Left ventricle myocardium inferior (tissue), 1 donor: ENCODE measurements at places on chromosomes 12 and 14. TPM values are rescaled to one million over a fixed set of nuclear protein-coding genes. Genes with fewer than 3 reads are reported as not detected.

- no peak for DNase-seq
Observed at GRCh38 chr14:70755655-70756054, 53.7 kb downstream of the MAP3K9 start.

DNA sequence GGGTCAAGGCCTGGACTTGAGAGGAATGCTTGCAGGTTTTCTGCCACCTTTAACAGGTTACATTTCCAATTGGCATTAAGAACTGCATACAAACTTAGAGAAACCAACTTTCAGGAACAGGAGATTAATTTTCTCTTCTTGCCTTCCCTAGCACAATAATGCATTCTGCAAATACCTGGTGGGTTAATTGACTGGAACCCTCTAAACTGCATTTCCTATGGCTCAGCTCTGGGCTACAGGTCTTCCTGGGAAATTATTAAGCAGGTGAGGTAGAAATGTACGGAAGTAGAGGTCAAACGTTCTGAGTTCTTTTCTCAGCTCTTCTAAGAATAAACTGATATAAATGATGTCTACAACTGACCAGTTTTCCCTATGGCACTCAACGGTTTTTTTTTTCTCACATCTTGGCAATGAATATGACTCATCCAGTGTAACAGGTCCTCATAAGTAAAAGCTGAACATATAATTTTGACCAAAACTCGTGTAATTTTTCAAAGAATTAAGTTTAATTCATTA, 144.9 kb upstream of the PELI2 start:
- DNase-seq = no peak

- DNase-seq = no peak
Observed at GRCh38 chr12:101414533-101415119, 7.1 kb upstream of the ARL1 start.

- no peak for DNase-seq
Observed at GRCh38 chr12:103836345-103836744, 4.7 kb downstream of the NT5DC3 start.

- no peak for DNase-seq
Observed at GRCh38 chr14:64654246-64654900, 49.9 kb upstream of the PLEKHG3 start.

DNA sequence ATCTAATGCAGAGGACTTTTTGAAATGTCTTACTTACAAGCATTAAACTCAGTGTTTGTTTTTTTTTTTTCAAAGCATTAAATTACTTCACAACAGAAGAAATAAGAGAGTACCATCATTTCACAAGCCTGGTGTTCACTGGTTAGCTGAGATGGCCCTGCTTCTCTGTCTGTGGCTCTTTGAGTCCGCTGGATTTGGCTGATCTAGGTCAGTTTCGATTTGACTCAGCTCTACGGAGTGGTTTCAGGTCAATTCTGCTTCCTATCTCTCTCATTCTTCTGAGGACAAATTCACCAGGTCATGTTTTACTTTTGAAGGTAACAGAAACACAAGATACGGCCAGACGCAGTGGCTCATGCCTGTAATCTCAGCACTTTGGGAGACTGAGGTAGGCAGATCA, 1066.1 kb downstream of the FLRT2 start:
- no peak for DNase-seq

- DNase-seq = no peak
Observed at GRCh38 chr14:79144896-79145295, 974.7 kb downstream of the NRXN3 start.

GRCh38 chr12:126492181-126492580, 1426.9 kb downstream of the AACS start:
- DNase-seq = no peak

DNA sequence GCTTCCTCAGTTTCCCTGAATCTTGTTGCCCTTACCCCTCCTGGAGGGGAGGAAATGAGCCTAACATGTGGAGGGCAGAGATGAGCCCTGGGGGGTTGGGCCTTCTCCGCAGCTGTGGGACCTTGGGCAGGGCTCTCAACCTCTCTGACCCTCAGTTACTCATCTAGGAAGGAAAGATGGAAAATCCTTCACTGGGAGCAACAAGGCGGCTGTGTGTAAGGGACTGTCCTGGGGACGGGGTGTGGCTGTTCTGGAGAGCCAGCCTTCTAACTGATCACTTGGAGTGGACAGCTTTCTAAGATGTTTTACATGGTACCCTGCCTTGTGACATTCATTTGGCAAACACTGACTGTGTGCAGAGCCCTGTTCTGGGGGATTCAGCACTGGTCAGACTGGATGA, 14.7 kb downstream of the BEGAIN start:
- no peak for DNase-seq

GRCh38 chr14:94019329-94019728, 6.8 kb upstream of the OTUB2 start:
- DNase-seq = no peak

GRCh38 chr14:90815572-90815821, 733 bp downstream of the TTC7B start:
- DNase-seq = no peak

GRCh38 chr12:62075870-62076269, 184.3 kb upstream of the USP15 start:
- no peak for DNase-seq

DNA sequence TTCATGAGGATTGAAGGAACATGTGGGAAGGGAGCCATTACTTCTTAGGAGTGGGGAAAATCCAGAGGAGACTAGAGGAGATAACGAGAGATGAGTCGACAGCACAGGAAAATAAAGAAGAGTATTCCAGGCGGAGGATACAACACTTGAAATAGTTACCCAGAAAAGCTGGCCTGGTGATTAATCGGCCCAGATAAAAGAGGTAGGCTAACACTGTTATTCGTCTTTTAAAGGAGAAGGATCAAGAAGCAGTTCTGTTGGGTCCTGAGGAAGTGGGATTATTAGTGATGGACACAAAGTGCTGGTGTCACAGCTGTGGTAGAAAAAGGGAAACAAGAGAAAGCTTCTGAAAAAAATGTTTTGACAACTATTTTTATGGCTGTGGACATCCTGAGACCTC, 425.3 kb downstream of the ZFP36L1 start:
- DNase-seq = no peak

DNA sequence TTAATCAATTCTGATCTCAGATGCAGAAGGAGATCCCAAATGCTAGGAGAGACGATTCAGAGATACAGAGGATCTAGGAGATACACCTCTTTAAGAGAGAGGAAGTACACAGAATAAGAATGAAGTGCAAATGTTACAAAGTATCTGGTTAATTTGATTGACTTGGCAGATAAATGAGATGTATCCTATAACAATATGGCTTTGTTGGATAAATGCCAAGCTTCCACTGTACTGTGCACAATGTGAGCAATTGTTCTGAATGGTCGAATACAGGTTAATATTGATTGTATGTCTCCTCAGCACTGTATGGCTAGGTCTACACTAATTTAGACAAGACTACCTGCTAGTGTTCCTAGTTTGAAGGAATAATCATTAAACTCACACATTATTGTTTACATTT, 119.6 kb upstream of the PTPRB start:
- no peak for DNase-seq

- no peak for DNase-seq
Observed at GRCh38 chr12:2495417-2496112, 299.2 kb upstream of the FKBP4 start.

GRCh38 chr12:127280393-127281275, 986.3 kb upstream of the TMEM132C start:
- peak; percentile 21 for DNase-seq

- no peak for DNase-seq
Observed at GRCh38 chr14:105142651-105143450, 25.7 kb downstream of the JAG2 start.

- no peak for DNase-seq
Observed at GRCh38 chr12:27627123-27627852, 69.0 kb upstream of the REP15 start.

Gene PTPN6
- total RNA-seq = 6.7 TPM

Gene TAC3
- total RNA-seq = not detected

Gene HOXC13
- not detected for total RNA-seq

Gene IFNG
- not detected for total RNA-seq

Gene WBP11
- total RNA-seq = 49.7 TPM

Gene IFT43
- 29.8 TPM for total RNA-seq

Gene MYF5
- not detected for total RNA-seq

Gene MIP
- total RNA-seq = not detected
